ENCODE measurements at places on chromosomes 3 and 15.

DNA sequence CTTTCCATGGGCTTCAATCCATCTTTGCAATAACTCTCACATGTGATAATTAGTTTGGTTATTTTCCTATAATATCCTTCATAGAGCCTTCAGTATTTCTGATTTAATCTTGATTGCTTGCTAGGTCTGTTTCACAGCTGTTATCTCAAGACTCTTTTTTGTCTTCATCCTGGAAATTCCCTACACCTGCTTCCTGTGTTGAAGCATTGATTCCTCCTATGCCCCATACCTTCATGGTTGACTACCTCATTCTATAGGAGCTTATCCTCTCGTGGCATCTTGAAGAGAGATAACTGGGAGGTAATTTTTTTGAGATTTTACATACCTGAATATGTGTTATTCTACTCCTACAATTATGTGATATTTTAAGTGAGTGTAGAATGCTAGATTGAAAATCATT lies 26.7 kb downstream of the PIK3CA start:
- no peak for DNase-seq

DNA sequence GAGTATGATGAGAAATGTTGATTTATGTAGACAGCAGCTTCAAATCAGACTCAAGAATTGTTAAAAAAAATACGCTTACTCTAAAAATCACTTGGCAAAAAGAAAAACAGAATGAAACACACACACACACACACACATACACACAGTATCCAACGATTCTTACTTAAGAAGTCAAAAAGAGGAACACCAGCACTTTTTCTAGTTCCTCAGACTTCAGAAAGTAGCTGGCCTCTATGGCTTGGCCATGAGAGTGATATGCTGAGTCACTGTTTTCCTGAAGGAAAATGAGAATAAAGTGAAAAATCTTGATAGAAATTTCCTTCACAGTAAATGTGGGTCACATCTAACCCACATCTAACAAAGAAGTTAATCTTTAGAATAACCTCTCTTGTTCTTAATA lies 22.1 kb downstream of the CNTN3 start:
- DNase-seq: no peak

DNA sequence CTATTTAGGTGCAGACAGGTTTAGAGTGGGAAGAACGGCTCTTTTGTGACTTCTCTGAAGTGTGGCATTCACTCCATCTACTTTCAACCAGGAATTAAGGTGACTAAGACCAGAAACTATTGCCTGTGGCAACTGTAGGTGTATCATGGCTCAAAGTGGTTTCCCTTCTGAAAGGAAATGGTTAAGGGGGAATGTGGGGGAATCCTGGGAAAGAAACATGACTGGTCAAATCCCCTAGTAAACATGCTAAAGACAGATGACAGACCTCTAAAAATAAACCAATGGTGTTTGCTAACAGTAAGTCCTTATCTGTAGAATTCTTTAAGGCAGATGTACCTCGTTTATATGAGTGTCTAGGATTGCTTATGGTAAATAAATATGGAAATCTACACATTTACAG lies 56.9 kb downstream of the MEGF11 start:
- no peak for DNase-seq

DNA sequence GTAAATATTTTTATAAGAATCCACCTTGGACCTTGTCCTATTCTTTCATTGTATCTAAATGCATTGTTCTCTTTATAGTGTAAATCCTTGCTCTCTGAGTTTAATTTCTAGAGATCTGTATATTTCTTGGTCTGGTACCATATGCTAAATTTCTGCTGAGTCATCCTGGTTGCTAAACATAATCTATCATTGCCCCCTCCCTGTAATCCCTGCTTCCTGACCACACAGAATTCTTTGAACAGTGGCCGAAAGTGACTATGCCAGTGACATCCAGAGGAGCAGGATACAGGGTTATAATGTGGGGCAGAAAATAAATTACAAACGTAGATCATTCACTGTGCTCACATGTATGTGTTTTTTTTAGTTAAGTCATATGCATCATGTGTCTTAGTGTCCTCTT lies 143.1 kb downstream of the DIPK2A start:
- DNase-seq: no peak

DNA sequence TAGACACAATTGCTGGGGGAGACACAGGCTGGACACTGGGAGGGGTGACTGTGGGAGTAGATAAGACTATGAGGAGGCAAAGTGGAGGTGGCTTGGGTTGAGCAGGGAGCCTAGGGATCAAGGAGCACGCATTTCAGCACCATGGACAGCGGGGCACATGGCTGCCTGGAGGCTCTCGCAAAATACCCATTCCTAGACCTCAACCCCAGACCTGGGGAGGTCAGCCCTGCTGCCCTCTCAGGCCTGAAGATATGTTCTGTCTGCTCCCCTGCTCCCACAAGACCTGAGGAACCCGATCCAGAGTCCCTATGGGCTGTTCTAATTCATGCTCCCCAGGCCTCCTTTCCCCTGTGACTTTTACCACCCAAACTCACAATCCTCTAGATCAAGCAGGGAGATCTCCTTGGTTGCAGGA lies 16.0 kb upstream of the CPEB1 start:
- peak; percentile 78 for DNase-seq

GRCh38 chr3:59818033-59818918 lies 768.5 kb upstream of the CFAP20DC start:
- DNase-seq: no peak

- no peak for DNase-seq
Observed at GRCh38 chr3:184846496-184846895, 34.5 kb downstream of the VPS8 start.

- DNase-seq: no peak
Observed at GRCh38 chr15:89963301-89964231, 37.6 kb upstream of the ZNF710 start.

GRCh38 chr3:189500798-189501495 lies 130.2 kb upstream of the TP63 start:
- DNase-seq: no peak

GRCh38 chr3:126354776-126355175 lies 2.4 kb downstream of the KLF15 start:
- no peak for DNase-seq

- DNase-seq: no peak
Observed at GRCh38 chr3:39193391-39193790, 996 bp upstream of the XIRP1 start.

- DNase-seq: no peak
Observed at GRCh38 chr3:134768837-134769236, 26.2 kb upstream of the EPHB1 start.

DNA sequence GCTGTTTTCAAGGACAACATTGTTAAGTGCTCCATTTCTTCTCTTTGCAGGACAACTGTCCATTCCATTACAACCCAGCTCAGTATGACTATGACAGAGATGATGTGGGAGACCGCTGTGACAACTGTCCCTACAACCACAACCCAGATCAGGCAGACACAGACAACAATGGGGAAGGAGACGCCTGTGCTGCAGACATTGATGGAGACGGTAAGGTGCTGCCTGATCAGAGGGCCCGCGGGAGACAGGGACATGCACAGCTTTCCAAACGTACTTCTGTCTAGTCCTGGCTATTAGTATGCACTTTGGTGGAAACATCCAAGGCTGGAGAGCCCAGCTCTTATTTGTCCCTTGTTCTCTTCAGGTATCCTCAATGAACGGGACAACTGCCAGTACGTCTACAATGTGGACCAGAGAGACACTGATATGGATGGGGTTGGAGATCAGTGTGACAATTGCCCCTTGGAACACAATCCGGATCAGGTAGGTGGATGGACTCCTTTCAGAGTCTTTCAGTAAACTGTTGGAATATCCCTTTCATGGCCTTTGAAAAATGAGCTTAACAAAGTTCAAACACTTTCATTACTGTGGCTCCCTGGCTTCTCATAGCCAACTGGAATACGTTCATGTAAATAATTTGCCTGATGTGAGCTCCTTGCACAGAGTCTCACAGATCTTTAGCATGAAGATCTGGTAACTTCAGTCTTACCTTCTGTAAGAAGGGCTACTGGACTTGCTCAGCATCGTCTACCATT lies 10.4 kb downstream of the THBS1 start:
- DNase-seq: no peak

- no peak for DNase-seq
Observed at GRCh38 chr3:127825756-127826155, 3.4 kb upstream of the MGLL start.

DNA sequence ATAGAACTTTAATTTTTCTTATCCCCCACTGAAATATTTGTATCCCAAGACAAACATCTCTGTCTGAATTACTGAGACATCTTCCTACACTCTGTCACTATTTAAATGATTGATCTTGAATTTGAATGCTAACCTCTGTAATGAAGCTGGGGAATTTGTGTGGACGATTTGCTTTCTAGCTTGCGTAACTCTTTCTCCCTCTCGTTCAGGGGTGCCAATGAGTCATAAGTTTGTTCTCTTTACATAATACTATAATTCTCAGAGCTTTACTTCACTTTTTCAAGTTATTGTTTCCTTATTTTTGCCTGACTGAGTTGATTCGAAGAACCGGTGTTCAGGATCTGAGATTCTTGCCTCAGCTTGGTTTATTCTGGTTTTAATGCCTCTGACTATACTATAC lies 783.3 kb upstream of the CADM2 start:
- DNase-seq: no peak

DNA sequence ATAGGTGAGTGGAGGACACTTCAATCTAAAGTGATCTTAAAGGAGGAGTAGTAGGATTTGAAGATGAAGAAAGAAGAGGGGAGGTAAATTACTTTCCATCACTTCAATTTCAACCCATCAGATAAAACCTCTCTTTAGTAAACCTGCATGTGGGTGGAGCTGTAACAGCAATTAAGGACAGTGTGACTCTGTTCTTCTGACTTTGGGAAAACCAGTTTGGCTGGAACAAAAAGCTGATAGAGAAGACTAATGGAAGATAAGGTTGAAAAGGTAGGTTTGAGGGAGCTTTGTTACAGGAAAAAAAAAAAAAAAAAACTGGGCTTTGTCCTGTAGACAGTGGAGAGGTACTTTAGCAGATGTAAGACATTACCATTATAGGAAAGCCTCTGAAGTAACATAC lies 4.5 kb upstream of the GSK3B start:
- DNase-seq: no peak

GRCh38 chr15:48307586-48307985 lies 23.6 kb upstream of the DUT start:
- no peak for DNase-seq

GRCh38 chr3:141553055-141553454 lies 66.2 kb downstream of the RASA2 start:
- no peak for DNase-seq

DNA sequence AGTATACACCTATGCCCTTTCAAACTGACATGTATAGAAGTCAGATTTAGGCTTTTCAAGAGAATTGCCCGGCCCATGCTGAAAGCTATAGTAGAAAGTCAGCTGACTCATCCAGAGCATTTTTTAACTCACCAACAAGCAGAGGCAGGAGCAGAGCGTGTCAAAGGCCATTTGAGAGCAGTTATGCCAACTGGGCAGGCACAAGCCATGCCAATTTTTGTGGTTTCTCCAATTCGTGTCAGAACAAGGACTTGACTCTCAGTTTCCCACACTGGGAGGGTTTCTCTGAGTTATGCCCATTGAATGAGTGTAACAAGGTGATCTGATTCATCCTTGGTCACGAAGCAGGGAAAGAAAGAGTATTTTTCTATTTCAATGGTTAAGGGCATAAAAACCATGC lies 403.3 kb upstream of the THBS1 start:
- no peak for DNase-seq

GRCh38 chr3:4656059-4656458 lies 162.9 kb downstream of the ITPR1 start:
- DNase-seq: no peak

GRCh38 chr3:87311309-87311708 lies 34.9 kb upstream of the POU1F1 start:
- DNase-seq: no peak

DNA sequence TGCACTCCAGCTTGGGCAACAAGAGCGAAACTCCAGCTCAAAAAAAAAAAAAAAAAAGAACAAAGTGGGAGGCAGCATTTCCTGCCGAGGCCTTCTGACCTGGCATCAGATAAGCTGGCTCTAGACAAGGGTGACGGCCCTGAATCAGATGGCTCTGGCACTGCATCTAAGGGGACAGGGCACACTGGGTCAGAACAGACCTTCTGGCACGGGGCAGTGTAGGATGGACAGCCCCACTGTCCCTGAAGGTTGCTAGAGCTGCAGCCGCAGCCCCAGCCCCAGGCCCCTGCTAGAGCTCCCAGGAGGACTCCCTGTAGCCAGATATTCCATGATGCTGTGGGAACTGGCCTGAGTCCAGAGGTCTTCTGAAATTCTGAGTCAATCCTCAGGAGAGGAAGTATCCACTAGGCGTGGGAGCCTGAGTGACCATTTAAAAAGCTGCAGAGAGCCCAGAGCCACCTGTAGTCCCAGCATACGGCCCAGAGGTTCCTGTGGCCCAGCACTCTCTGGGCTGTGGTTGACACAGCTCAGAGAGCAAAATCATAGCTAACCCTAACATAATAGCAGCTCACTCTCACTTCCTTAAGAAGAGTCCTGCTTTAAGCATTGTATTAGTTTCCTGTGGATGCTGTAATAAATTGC lies 69.2 kb upstream of the MFGE8 start:
- no peak for DNase-seq

GRCh38 chr3:9231006-9231405 lies 18.4 kb downstream of the SRGAP3 start:
- no peak for DNase-seq

- DNase-seq: peak; percentile 62
Observed at GRCh38 chr3:72487078-72487765, 361.0 kb downstream of the SHQ1 start.

GRCh38 chr3:150314248-150315004 lies 93.7 kb upstream of the TSC22D2 start:
- DNase-seq: peak; percentile 44

- DNase-seq: no peak
Observed at GRCh38 chr3:94616833-94617232, 554.0 kb downstream of the NSUN3 start.

DNA sequence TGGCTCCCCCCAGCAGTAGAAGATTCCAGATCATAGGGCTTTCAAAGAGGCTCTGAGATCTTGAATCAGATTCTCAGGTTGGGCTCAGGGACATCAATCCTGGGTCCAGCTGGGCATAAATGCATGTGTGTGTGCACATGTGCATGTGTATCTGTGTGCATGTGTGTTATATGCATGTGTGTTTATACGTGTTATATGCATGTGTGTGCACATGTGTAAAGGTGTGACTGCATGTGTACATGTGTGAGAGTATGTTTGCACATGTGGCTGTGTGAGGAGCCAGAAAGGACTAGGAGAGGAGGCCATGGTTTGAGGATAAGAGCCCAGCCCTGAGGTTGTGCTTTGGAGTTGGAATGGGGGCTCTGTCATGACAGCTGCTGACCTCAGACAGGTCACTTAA lies 1.8 kb upstream of the MAPKAPK3 start:
- no peak for DNase-seq

Measured in hematopoietic multipotent progenitor cell (in vitro differentiated cells).